Thoracic aorta (tissue), 2 donors: ENCODE measurements at places on chromosomes 3 and 15. TPM values are rescaled to one million over a fixed set of nuclear protein-coding genes. Genes with fewer than 3 reads are reported as not detected.

MINAR1 gene
- 0.95 TPM for total RNA-seq

FOXB1 gene
- not detected for total RNA-seq

BLM gene
- 0.49 TPM for total RNA-seq

GP9 gene
- total RNA-seq: not detected

CCDC13 gene
- total RNA-seq: 3.1 TPM

KBTBD13 gene
- 0.63 TPM for total RNA-seq

CADM2 gene
- not detected for total RNA-seq

P2RY12 gene
- total RNA-seq: 2.2 TPM

SH3GL3 gene
- total RNA-seq: 4.9 TPM

PP2D1 gene
- total RNA-seq: not detected

CCR2 gene
- total RNA-seq: 0.41 TPM

CCK gene
- total RNA-seq: not detected

GHRL gene
- 3.0 TPM for total RNA-seq

GAP43 gene
- 6.1 TPM for total RNA-seq

CLCN2 gene
- 8.0 TPM for total RNA-seq

TMEM62 gene
- total RNA-seq: 51.1 TPM

ISL2 gene
- total RNA-seq: not detected

INO80 gene
- 27.2 TPM for total RNA-seq

PRTG gene
- total RNA-seq: 3.0 TPM

LRTM1 gene
- total RNA-seq: not detected

C3orf85 gene
- total RNA-seq: not detected

GDPGP1 gene
- total RNA-seq: 23.4 TPM

RASL12 gene
- 211 TPM for total RNA-seq

CADPS gene
- total RNA-seq: 7.2 TPM

BNC1 gene
- total RNA-seq: 1.2 TPM

CRYGS gene
- 4.4 TPM for total RNA-seq

LIPC gene
- total RNA-seq: not detected

DNAJA4 gene
- 28.9 TPM for total RNA-seq

KNG1 gene
- total RNA-seq: not detected

INSYN1 gene
- total RNA-seq: 10.6 TPM

SLC22A13 gene
- total RNA-seq: 2.2 TPM

ACTC1 gene
- total RNA-seq: 47.7 TPM
